ENCODE measurements at places on chromosomes 3 and 15.
A peak's percentile ranks its signal among the peaks of the same experiment; 100 is the strongest.

- DNase-seq: no peak
These were observed 491.1 kb upstream of the NR2F2 start for GRCh38 chr15:95839367-95839782.

- no peak for DNase-seq
These were observed 300.4 kb upstream of the ADAMTS9 start for GRCh38 chr3:64988188-64988587.

GRCh38 chr15:65885668-65886218 is 16.5 kb downstream of the RAB11A start:
- no peak for DNase-seq

- DNase-seq: peak; percentile 25
These were observed 80.6 kb downstream of the PCOLCE2 start for GRCh38 chr3:142808103-142808917.

- no peak for DNase-seq
These were observed 92.6 kb upstream of the CTNNB1 start for GRCh38 chr3:41106691-41107090.

- peak; percentile 78 for DNase-seq
These were observed 5.6 kb upstream of the NCEH1 start for GRCh38 chr3:172716476-172716875.

DNA sequence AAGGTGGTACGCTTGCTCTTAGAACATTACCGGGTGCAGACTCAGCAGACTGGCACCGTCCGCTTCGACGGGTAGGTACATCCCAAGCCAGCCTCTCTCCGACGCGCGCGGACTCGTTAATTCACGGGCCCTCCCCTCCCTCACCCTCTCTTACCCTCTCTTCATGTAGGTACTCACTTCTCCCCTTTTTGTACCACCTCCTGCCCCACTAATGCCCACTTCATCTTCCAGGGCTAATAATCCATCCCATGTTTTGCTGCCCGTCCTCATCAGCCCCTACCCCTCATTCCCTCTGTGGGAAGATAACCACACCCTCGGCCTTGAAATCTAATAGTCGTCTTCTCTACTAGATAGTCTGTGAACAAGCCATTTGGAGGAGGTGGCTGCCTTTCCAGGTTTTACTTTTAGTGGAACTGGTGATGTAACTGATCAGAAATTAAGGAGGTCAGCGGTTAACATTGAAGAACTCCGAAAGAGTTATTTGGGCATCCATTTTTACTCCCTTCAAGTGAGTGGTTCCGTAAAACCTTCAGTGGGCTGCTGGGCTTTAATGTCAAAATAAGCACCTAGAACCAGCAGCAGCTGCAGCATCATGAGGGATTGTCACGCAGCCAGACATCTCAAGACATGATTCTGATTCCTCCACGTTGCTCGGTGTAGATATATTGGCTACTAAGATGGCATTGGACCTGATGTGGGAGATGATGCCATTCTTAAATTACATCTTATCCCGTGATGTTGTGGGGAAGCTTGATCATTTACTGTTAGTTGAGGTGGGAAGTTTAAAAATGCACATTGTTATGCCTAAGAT is 1.3 kb downstream of the FEM1B start:
- DNase-seq: peak; percentile 45

DNA sequence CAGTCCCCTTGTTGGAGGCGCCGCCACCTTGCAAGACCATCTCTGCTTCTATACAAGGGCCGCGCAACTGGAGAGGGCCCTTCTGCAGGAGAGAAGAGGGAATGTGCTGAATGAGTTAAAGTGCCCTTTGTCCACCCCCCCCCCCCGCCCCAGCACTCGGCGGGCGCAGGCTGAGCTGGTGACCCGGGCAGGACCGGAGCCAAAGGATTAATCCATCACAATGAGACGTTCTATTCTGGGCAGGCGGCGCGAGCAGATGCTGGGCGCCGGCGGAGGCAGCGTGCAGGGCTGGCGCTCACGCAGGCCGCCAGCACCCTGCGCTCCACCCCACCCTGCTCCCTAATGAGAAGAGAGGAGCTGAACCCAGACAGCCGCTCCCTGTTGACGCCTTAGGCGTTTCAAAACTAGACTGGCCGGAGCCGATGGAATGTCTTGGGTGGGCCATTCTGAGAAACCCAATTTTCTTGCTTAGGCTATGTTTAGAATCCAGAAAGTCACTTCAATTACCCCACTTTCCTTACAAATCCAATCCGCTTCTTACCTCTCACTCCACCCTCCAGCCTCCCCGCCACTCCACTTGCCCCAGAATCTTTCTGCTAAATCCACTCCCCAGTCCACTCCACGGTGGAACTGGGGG is 32.9 kb downstream of the GJD2 start:
- DNase-seq: no peak

GRCh38 chr3:197132916-197133530 is 103.4 kb upstream of the MELTF start:
- no peak for DNase-seq

DNA sequence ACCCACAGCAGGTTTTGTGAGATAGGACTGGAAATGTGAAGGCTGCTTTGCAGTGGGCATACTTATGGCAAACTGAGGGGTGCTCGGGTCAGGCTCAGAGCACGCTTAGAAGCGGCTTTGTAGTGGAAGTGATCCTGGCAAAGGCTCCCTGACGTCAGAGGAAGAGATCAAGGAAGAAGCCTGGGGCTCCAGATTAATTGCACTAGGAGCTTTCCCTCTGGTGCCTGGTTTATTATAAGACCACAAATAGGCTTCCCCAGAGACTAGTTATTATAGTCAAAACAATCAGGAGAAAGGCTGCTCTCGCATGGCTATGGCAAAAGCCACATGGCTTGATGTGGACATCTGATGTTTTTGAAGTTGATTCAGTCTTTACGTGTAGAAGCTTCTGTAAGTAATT is 515.1 kb downstream of the GABRG3 start:
- no peak for DNase-seq

DNA sequence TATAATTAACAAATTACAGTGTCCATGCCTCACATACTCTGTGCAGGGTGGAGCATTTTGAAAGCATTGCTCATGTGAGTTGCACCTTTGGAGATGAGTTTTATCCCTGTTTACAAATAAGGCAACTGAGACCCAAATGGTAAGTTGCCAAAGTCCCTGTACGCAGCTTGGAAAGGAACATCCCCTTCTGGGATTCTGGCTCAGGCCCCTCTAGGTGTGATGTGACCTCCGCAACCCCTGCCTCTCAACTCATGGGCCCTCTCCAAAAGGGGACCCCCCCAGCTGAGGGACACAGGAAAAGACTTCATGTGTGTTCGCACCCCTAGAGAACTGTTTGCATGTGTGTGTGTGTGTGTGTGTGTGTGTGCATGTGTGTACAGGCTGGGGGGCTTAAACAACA is 25.3 kb downstream of the PRR20G start:
- no peak for DNase-seq

GRCh38 chr15:60673918-60674558 is 195.1 kb upstream of the ICE2 start:
- DNase-seq: peak; percentile 41

DNA sequence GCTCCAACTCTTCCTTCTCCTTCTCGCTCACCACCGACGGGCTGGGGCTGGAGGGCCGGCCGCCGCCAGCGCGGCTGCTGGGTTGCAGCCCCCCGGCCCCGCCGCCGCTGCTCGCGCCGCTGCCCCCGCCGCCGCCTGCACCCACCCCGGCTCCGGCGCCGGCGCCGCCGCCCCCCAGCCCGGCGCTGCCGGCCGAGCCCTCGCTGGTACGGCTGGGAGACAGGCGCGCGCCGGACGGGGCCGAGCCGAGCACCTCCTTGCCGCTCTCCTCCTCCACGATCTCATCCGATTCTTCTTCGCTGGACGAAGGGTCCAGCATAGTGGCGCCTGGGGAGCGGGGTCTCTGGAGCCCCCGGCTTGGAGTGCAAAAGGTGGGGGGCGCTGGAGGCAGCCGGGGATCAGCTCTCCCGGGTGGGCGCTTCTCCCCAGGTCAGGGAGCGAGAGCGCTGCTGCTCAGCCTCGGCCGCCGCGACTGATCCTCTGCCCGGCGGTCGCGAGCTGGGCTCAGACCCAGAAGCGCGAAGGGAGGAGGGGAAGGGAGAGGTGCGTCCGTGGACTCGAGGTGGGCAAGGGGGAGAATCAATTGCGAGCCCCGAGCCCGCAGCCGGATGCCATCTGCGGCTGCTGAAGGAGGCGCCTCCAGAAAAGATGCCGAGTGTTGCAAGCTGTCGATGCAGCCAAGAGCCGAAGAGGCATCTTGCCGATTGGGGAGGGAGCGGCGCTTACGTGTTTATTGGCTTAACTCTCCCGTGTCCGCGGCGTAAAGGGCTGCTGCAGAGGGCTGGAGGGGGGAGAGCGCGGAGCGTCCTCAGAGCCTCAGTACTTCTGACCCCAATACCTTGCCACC is at the start of gene CADPS:
TSS of gene CADPS (minus strand) at position 706 of the 847 bp plus-strand sequence. CDS start at position 319, 387 bp downstream.
- DNase-seq: no peak

DNA sequence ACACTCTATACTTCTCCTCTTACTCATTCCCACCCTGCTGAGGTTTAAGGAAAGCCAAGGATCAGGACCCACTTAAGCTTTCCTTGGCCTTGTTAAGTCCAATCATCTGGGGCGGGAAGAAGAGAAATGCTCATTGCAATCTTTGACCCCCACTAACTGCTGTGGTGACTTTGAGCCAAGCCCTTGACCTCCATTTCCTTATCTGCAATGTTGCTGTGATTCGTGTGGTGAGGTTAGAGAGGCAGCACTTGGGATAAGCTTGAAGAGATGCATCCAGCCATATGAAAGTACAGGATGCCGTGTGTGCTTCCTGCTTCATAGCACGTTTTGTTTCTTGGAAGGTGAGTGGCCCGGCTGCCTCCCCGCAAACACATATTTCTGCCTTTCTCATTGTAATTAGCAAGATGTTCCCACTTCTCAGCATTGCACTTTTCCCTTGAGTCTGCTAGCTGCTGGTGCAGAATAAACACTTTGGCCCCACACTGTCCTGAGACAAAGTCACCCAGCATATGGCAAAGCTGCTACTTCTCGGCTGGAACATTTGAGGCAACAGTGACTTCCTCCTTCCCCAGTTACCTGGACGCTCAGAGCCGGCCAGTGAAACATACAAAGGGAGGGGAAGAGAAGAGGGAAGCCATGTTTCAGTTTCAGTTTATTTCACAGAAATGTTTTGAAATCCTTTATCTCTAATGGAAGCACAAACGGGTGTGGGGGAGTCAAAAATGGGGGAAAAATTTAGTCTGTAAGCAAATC is 10.5 kb upstream of the NUDT16 start:
- peak; percentile 52 for DNase-seq

DNA sequence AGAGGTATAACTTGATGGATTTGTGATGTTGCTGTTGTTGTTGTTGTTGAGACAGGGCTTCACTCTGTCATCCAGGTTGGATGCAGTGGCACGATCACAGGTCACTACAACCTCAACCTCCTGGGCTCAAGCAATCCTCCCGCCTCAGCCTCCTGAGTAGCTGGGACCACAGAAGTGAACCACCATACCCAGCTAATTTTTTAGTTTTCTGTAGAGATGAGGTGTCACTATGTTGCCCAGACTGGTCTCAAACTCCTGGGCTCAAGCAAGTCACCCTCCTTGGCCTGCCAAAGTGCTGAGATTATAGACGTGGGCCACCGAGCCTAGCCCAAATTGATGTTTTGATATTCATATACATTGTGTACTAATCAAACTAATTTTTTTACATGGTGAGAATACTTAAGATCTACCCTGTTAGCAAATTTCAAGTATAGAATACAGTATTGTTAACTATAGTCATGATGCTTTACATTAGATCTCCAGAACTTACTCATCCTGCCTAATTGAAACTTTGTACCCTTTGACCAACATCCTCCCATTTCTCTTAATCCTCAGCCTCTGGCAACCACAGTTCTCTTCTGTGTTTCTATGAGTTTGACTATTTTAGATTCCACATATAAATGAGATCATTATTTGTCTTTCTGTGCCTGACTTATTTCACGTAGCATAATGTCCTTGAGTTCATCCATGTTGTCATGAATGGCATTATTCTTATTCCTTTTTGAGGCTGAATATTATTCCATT is 23.2 kb downstream of the LMCD1 start:
- DNase-seq: no peak

- no peak for DNase-seq
These were observed 592 bp downstream of the RASGRF1 start for GRCh38 chr15:79089890-79090486.

Data from suppressor macrophage treated with lipopolysaccharide for 1 hour (primary cell).